Keratinocyte (primary cell): ENCODE measurements at places on chromosomes 13 and 19. TPM values are rescaled to one million over a fixed set of nuclear protein-coding genes. Genes with fewer than 3 reads are reported as not detected.

Gene LILRB4
- polyA plus RNA-seq: not detected in 3 replicates

Gene IGFL1
- polyA plus RNA-seq: 14.0 to 86.6 TPM (median 21.3 TPM) in 3 replicates

Gene CEACAM8
- polyA plus RNA-seq: not detected in 3 replicates

Gene TSSK6
- 0.47 to 1.0 TPM (median 0.77 TPM) in 3 replicates for polyA plus RNA-seq

Gene KLK4
- polyA plus RNA-seq: not detected in 3 replicates

Gene GPC6
- 0.42 to 0.49 TPM (median 0.45 TPM) in 3 replicates for polyA plus RNA-seq

Gene LHB
- polyA plus RNA-seq: 0.33 to 0.44 TPM in 2 of 3 replicates, not detected in the other

Gene ZNF561
- polyA plus RNA-seq: 38.2 to 66.1 TPM (median 56.3 TPM) in 3 replicates

Gene KIR2DL1
- polyA plus RNA-seq: not detected in 3 replicates

Gene NLRP9
- not detected in 3 replicates for polyA plus RNA-seq

Gene NLRP11
- polyA plus RNA-seq: 0.01 TPM in 1 of 3 replicates, not detected in the others

Gene NTN5
- polyA plus RNA-seq: 0.07 to 0.19 TPM (median 0.07 TPM) in 3 replicates

Gene CGB2
- polyA plus RNA-seq: not detected in 3 replicates

Gene KLK1
- polyA plus RNA-seq: 0.10 to 0.39 TPM (median 0.31 TPM) in 3 replicates

Gene ZMYM5
- polyA plus RNA-seq: 9.0 to 15.4 TPM (median 10.9 TPM) in 3 replicates

Gene KLK12
- polyA plus RNA-seq: not detected in 3 replicates

Gene OR7D2
- 0.03 TPM in 1 of 3 replicates, not detected in the others for polyA plus RNA-seq

Gene KIR3DL1
- polyA plus RNA-seq: not detected in 3 replicates

Gene CHERP
- 3.3 to 9.1 TPM (median 3.6 TPM) in 3 replicates for polyA plus RNA-seq

Gene PINLYP
- polyA plus RNA-seq: 14.5 to 19.2 TPM (median 16.0 TPM) in 3 replicates

Gene COL4A1
- polyA plus RNA-seq: 14.5 to 30.3 TPM (median 22.3 TPM) in 3 replicates

Gene SLC7A1
- 36.1 to 73.7 TPM (median 41.5 TPM) in 3 replicates for polyA plus RNA-seq

Gene FCAR
- polyA plus RNA-seq: not detected in 3 replicates

Gene ZNF878
- 0.15 to 0.29 TPM (median 0.24 TPM) in 3 replicates for polyA plus RNA-seq

Gene DMAC2
- polyA plus RNA-seq: 45.3 to 64.0 TPM (median 45.6 TPM) in 3 replicates

Gene ZFP82
- 1.9 to 3.2 TPM (median 2.6 TPM) in 3 replicates for polyA plus RNA-seq

Gene ZNF528
- 11.1 to 24.9 TPM (median 18.6 TPM) in 3 replicates for polyA plus RNA-seq

Gene KL
- polyA plus RNA-seq: not detected in 3 replicates

Gene IRGC
- not detected in 3 replicates for polyA plus RNA-seq

Gene ZNF576
- polyA plus RNA-seq: 6.4 to 10.6 TPM (median 8.3 TPM) in 3 replicates

Gene ZFP28
- 5.2 to 6.9 TPM (median 5.7 TPM) in 3 replicates for polyA plus RNA-seq

Gene AP1M2
- polyA plus RNA-seq: 83.1 to 122 TPM (median 109 TPM) in 3 replicates

Gene ZNF230
- polyA plus RNA-seq: 1.5 to 2.9 TPM (median 2.4 TPM) in 3 replicates

Gene FFAR2
- not detected in 3 replicates for polyA plus RNA-seq

Gene PGLYRP1
- not detected in 3 replicates for polyA plus RNA-seq

Gene ACP7
- 0.08 to 0.28 TPM (median 0.09 TPM) in 3 replicates for polyA plus RNA-seq

Gene MPV17L2
- 26.3 to 39.8 TPM (median 26.8 TPM) in 3 replicates for polyA plus RNA-seq

Gene RXFP2
- not detected in 3 replicates for polyA plus RNA-seq

Gene MPHOSPH8
- 17.4 to 24.7 TPM (median 20.1 TPM) in 3 replicates for polyA plus RNA-seq

Gene KIR3DL2
- not detected in 3 replicates for polyA plus RNA-seq

Gene ATP13A1
- 9.8 to 20.5 TPM (median 17.7 TPM) in 3 replicates for polyA plus RNA-seq
